ENCODE measurements at places on chromosomes 13 and 19.

DNA sequence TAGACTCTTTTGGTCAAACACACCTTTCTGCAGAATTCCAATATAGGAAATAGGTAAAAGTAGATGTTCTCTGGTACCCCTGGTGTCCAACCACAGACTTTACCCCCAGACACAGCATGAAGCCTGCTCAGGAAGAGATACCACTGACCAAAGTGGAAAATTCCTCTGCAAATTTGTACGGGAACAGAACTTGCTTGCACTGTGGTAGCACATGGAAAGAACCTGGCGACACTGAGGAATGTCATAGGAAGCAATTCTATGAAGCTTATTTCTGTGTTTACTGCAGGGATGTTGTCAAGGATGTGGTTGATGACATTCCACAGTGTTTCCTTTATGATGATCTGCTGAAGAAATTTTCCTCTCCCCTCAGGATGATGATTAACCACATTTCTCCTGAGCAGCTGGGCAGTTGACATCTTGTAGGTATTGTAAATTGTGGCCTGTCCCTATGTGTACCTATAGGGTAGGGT is 48.9 kb upstream of the TNFSF11 start:
- DNase-seq: no peak

- DNase-seq: no peak
Observed at GRCh38 chr13:67498948-67499347, 268.8 kb upstream of the PCDH9 start.

GRCh38 chr19:21910318-21910717 is 74.3 kb upstream of the ZNF43 start:
- DNase-seq: no peak

DNA sequence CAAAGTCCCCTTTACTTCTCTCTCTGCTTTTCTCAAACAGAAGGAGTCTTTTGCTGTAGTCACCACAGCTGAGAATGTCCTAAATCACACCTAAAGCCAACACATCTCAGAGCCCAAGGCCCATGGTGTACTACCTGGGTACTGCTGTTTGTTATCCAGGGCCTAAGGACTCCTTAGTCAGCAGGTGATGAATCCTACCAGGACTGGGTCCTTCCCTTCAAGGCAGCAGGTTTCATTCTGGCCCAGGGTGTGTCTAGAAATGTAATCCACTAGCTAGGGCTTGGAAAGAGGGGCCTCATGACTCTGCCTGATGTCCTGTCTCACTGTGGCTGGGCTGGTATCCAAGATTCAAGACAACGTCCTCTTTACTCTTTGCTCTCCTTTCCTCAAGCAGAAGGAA is 36.2 kb upstream of the ENOX1 start:
- DNase-seq: no peak

GRCh38 chr19:8321986-8322637 is 816 bp downstream of the RPS28 start:
- DNase-seq: no peak

- no peak for DNase-seq
Observed at GRCh38 chr19:11375143-11375948, 880 bp downstream of the SWSAP1 start.

- no peak for DNase-seq
Observed at GRCh38 chr13:21106089-21106488, 44.7 kb upstream of the LATS2 start.

- DNase-seq: no peak
Observed at GRCh38 chr19:15297416-15298224, 34.7 kb downstream of the BRD4 start.

DNA sequence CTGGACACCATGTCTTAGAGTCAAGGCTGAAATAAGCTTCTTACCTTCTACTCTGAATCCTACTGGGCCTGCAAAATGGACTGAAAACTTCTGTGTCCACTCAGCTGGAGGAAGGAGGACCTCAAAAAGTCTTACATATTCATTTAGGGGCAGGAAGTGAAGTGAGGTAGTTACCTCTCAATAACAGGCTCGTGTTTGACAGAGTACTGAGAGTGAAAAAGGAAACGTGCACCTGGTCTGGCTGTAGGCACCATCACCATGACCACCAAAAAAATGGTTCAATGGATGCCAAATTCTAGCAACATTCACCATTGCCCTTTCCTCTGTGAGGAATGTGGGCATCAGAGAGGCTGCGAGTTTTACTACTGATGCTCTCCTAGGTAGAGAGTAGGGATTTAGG is 176.2 kb downstream of the RFC3 start:
- no peak for DNase-seq

- no peak for DNase-seq
Observed at GRCh38 chr13:113423520-113424163, 29.6 kb downstream of the ADPRHL1 start.

DNA sequence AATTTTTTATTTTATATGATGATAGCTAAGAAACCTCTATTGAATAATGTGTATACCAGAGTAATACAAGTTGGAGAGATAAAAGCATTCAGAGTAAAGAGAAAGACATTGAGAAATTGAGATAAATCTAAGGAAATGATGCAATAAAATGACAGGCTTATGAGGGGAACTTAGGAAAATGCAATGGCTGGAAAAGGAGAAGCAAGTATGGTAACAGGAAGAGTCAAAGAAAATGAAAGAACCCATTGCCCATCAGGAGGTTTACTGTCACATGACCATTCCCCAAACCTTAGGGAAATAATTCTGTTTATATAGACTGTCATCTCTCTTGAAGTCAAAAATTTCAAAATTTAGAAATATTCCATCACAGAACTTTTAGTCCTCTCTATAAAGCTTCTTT is 808.0 kb upstream of the PRR20A start:
- DNase-seq: no peak

GRCh38 chr19:7272856-7273578 is 21.2 kb downstream of the INSR start:
- DNase-seq: no peak

GRCh38 chr19:33689138-33689746 is 67.5 kb downstream of the CHST8 start:
- no peak for DNase-seq

DNA sequence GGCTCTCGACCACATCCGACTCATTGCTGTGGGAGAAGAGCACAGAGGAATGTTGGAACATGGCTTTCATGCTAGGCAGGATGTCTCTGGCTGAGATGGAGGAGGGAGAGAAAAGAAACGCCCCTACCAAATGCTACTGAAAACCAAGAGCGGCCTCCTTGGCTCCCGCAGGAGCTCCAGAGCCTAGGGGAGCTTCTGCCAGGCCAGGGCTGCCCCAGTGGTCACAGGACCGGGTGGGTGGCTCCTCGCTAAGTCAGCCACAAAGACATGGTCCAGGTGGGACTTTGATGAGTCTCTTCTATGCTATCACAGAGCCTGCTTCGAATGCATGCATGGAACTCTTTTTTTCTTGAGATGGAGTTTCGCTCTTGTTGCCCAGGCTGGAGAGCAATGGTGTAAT is 6.7 kb downstream of the LONP1 start:
- no peak for DNase-seq

- no peak for DNase-seq
Observed at GRCh38 chr19:51735759-51736449, 12.1 kb upstream of the HAS1 start.

DNA sequence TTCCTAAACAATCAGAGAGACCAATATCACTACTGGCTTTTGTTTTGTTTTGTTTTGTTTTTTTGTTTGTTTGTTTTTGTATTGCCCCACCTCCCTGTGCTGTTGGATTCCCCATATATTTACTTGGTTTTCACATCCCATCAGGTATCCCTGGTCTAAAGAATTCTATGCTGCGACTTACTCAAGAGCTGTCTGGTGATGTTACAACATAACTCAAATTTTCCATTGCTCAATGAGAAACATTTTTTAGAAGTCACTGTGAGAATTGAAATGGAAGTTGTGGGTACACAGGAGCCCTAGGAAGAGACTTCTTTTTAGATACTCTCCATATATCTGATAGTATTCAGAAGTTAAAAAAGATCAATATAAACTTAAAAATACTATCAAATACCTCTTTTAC is 181.4 kb downstream of the KLF5 start:
- DNase-seq: no peak

DNA sequence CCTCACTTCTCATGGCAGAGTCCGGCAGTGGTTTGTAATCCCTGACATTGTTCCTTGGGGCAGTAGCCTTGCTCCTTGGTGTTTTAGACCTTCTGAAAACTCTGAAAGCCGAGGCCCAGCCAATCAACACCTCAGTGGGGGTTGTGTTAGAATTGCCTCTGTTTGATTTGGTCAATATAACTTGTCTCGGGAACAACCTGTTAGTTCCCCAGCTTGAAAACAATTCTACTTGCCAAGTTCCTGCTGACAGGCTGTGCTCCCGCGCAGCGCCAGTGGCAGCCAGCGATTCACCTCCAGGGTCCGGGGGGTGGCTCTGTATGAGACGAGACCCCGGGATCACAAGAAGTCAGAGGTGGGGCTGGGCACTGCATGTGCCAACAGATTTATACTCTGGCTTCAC is 81.4 kb upstream of the MEDAG start:
- DNase-seq: no peak

DNA sequence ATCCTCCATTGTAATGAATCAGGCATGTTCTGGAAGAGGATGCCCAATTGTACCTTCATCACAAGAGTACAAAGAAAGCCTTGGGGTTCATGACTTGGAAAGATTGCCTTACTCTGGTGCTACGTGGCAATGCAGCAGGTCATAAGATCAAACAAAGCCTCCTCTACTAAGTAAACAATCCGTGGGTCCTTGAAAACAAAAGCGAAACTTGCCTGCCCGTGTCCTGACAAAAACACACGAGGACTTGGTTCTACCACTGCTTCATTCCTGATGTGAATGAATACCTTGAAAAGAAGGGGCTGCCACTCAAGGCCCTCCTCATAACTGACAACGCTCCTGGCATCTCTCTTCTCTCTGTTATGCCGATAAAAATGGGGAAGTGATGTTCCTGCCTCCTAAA is 18.9 kb downstream of the ZNF563 start:
- DNase-seq: no peak

GRCh38 chr19:17260842-17261325 is 3.7 kb downstream of the USHBP1 start:
- peak; percentile 90 for DNase-seq

DNA sequence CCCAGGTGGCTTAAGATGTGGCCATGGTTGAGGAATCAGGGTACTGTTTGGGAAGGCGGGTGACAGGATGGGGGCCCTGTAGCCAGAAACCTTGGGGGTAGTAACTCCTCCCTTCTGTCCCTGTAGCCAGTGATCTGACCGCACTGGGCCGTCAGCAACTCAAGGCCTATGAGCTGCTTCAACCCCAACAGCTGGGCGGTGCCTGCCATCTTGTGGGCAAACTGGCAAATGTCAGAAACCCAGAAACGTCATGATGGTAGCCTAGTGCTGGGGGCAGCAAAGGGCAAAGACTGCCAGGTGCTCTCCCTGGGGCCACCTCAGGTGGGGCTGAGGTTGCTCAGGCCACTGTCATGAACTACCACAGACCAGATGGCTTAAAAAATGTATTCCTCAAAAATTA is 3.5 kb downstream of the COPE start:
- no peak for DNase-seq

DNA sequence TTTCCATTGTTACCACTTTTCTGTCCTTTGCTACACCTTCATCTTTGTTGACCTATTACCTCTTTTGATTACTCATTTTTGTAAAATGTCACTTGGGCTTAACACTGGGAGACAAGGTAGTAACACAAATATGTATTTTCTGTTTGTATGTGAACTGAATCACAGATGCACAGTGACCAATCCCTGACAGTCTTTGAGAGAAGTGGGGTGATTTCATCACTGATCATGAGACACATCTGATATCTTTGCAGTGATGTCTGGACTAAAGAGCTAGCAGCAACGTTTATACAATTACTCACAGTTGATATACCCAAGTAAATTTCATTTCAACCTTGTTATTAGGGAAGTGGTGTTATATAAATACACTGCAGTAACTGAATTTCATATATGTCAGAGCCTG is 1397.4 kb upstream of the SPRY2 start:
- no peak for DNase-seq

DNA sequence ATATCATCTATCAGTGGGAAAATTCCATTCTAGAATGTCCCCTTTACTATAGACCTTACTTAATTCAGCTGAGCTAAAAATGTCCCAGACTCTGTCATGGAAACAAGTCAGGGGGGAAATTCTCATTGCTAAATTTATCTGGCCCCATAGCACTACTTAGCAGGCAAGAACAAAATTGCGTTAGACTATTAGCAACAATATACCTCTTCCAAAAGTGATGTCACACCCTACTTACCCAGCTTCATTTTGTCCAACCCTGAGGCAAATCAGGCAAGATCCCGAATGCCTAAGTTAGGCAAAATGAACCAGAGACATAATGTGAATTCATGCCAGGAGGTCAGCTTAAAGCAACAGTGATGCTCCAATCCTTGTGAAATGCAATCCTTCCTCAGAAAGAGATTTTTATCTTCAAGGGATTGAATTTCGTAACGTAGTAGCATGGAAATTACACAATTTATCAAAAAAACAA is 93.7 kb downstream of the FRY start:
- DNase-seq: no peak

GRCh38 chr13:98977568-98978265 is at the start of gene DOCK9:
TSS of gene DOCK9 (minus strand) at chr13:98978064. CDS start at chr13:98977909, 155 bp downstream.
- DNase-seq: no peak

GRCh38 chr19:30052122-30053075 is 110.4 kb downstream of the URI1 start:
- no peak for DNase-seq

GRCh38 chr13:52156724-52157261 is 2.6 kb downstream of the NEK3 start:
- DNase-seq: no peak

DNA sequence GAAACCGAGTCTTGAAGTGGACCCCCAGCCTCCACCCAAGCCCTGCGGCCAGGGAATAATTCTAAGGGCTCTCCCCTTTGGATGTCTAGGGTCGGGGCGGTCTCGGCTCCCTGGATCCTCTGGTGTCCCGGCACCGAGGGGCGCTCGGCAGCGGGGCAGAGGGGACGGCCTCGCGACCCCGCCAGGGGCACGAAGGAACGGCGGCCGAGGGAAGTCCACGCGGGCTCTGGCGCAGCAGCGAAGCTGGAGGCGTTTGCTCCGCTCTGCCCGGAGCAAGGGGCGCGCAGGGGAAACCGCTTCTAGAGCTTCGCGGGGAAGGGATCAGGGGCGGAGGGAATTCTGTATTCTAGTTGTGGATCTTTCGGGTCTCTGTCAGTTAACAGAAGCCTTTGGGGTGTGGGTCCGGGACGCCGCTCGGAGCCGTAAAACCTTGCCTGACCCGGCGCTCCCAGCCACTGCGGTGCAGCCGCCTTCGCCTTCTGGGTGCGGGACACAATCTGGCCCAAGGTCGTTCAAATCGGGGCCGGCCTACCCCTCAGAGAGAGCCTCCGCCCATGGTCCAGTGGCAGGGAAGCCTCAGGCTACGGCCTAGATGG is 118.2 kb downstream of the KCNRG start:
- no peak for DNase-seq

- DNase-seq: no peak
Observed at GRCh38 chr13:35238274-35238673, 238.2 kb downstream of the MAB21L1 start.
